ENCODE measurements at places on chromosomes 4 and X.

DNA sequence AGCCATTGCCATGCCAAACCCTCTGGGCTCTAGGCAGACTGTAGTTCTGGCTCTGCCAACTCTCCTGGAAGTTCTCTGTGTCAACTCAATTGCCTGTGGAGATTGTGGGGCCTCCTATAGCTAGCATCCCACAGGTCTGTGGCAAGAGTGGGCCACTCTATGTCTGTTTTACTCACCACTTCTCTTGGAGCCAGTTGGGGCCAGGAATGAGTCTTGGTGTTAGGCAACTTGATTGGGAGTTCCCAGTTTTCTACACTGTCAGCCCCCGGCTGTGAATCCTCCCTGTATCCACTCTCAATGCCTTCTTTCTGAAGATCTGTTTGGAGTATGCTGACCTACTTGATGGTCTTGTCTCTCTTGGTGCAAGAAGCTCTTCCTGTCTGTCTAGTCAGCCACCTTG, 48.2 kb upstream of the EPGN start:
- DNase-seq: no peak

- no peak for DNase-seq
Observed at GRCh38 chr4:21211846-21212245, 511.6 kb downstream of the PACRGL start.

DNA sequence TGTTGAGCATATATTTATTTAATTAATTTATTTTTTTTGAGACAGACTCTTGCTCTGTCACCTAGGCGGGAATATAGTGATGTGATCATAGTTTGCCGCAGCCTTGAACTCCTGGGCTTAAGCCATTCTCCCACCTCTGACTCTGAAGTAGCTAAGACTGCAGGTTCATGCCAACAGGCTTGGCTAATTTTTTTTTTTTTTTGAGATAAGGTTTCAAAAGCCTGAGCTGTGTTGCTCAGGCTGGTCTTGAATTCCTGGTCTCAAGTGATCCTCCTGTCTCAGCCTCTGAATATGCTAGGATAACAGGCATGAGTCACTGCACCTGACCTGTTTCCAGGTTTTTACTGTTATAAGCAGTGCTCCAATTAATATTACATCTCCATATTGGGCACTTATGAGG, 4.8 kb downstream of the ADD1 start:
- DNase-seq: no peak

GRCh38 chrX:14038375-14039085, 8.8 kb upstream of the GEMIN8 start:
- no peak for DNase-seq

DNA sequence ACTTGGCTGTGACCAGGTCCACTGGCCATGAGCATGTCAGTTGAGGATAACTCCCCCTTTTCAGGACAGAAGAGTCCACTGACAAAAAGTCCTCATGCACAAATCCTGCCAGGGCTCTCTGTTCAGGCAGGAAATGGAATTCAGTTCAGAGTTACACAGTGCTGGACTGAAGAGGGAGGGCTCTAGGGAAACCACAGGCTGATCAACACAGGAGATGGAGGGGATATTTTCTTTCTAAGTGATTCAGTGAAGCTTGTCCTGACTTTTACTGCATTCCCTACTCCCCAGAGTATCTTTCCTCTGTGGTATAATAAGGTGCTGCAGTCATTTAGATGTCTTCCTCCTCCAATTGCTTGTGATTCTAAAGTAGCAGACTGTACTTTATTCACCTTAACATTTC, 335.5 kb upstream of the IGFBP7 start:
- DNase-seq: no peak

GRCh38 chr4:125828346-125828745, 513.6 kb downstream of the FAT4 start:
- DNase-seq: no peak

- DNase-seq: no peak
Observed at GRCh38 chr4:63786171-63786570, 623.1 kb downstream of the TECRL start.

DNA sequence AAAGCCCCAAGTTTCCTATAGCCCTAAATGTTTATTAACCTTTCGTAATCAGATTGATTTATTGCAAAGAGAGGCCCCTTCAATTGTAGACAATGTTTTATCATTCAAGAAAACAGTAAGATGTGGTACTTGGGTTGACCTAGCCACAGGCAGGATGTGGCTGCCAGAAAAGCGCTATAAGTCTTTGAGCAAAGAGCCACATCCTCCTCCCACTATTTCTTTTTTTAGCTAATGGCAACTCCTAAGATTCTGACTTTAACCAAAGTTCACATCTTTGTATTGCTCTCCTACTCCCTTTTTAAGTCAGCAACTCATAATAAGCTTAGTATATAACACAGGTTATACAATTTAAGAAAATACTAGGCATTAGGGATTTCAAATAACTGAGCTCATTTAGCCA, 70.7 kb upstream of the PPP3CA start:
- no peak for DNase-seq

- no peak for DNase-seq
Observed at GRCh38 chr4:32485956-32486355, 1765.8 kb downstream of the PCDH7 start.

DNA sequence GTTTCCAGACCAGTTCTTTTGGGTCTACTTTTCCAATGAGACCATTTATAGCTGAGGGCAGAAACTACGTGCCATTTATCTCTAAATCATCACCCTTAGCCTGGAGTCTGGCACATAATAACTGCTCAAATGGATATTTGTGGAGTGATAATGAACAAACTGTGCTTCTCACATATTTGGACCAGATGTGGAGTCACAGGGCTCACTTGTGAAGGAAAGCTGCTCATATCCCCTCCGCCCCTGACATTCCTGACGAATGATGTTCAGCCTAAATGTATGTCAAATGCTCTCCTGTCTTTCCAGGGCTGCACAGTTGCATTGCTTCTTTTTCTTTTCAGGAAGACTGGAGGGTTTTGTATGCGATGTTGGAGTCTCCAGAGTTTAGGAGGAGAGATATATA, 110.1 kb downstream of the GBA3 start:
- DNase-seq: no peak

DNA sequence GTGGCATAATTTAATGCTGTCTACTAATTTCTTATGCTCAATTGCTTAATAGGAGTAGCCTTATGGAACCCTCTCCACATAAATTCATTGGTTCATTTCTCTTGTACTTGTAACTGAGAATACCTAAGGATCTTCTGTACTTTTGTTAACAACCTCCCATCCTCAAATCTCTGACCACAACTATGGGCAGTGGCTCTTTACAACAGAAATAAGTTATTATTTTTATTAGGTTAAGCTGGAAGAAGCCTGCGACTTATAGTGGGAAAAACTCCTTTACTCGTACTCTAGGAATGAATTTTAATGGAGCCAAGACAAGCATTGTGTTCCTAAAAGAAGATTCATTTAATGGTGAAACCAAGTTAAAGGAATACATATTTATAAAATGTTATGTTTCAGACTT, 337.1 kb upstream of the CTSO start:
- DNase-seq: no peak

GRCh38 chrX:102784550-102784949, 64.0 kb downstream of the GPRASP3 start:
- DNase-seq: no peak

DNA sequence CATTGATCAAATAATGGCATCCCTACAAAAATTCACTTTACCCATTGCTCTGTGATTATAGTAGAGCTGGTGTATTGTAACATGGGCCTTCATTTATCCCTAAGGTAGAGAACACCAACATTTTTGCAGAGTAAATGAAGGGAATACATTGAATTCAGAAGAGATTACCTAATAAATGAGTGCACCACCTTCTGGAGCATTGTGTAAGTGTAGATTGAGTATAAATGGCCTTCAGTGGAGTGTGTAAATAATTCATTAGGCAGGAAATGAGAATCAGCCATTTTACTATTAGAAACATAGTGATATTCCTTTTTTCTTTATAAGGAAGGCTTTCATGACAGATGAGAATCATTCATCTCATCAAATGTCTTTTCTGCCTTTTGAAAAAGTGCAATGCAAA, 155.8 kb downstream of the FAM47B start:
- DNase-seq: no peak

DNA sequence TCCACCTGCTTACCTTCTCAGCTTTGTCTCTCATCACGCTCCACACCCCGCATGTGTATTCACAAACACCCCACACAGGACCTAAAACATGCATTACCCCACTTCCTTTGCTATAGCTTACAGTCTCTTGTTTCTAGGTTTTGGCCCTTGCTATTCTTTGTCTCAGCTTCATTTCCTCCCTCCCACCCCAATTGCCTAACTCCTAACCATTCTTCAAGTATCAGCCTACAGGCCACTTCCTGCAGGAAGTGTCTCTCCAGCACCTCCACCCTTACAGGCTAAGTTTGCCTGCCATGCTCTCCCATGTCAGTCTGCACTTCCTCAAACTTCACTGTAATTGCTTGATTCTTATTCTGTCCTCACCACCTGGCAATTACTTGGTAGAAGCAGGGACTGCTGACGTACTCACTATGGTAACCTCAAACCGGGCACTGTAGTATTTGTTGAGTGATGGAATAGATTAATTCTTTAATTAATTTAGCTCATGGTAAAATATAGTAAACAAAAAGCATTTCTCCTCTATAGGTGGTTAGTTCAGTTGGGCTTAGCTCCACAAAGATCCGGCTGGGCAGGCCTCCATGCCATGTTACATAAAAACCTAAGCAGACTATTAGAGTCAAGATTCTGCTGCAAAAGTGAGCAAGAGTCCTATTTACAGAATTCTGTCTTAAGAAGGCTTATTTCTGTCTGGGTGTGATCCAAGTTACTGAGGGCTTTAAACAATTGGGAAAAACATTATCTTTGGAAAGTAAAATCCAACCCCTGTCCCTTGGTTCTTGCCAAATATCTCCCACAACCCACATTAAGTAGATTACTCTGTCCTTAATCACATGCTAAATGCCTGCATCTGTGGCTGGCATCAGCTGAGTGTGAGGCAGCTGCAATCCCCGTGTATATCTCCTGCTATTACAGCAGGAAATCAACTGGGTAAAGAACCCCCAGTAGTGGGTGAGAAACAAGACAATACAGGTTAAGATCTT, 124.7 kb upstream of the CPEB2 start:
- no peak for DNase-seq

DNA sequence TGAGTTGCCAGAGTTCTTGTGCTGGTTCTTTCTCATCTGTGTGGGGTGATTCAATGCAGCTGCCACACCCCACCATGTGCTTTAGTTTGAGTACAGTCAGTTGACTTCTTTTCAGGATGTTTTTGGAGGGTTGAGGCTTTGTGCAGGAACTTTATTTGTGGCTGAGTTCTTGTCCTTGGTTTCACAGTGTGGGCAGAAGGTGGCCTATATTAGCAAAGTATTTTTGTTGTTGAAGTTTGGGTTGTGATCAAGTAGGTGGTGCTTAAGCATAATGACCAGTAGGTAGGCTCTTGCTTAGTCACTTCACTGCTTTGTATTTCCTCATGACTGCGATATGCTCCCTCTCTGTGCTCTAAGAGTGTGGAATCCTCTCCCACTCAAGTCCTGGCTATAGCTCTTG, 80.3 kb downstream of the ARHGAP24 start:
- DNase-seq: no peak

GRCh38 chrX:54306379-54306778, 51.5 kb downstream of the WNK3 start:
- no peak for DNase-seq

DNA sequence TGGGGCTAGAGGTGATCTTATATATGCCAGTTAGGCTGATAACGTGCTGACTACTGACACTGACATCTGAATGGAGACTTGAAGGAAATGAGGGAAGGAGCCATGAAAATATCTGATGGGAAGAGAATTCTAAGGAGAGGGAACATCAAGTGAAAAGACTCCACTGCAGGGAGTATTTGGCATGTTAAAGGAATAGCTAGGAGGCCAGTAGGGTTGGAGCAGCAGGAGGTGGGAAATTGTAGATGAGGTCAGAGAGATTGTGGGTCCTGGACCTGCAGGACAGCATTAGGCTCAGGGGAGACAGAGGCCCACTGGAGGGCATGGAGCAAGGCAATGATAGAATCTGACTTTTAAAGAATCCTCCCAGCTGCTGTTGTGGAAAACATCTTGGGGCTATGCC, 55.8 kb upstream of the NSUN7 start:
- no peak for DNase-seq

- DNase-seq: no peak
Observed at GRCh38 chr4:172095161-172095560, 282.0 kb downstream of the GALNTL6 start.

DNA sequence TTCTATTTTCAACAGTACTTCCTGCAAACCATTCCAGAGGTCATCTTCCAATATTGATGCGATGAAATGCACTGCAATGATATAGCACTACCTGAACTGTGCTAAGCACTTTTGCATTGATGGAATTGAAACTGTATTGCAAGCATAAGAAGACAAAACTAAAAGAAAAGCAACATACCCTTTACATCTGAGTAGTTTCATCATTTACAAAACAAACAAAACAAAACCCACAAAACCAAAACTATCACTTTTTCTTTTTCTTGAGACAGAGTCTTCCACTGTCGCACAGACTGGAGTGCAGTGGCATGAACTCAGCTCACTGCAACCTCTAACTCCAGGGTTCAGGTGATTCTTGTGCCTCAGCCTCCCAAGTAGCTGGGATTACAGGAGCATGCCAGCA, 120.1 kb upstream of the NAP1L5 start:
- DNase-seq: no peak

- DNase-seq: no peak
Observed at GRCh38 chr4:14415146-14415545, 587.1 kb upstream of the CPEB2 start.

- no peak for DNase-seq
Observed at GRCh38 chr4:169033660-169034059, 23.6 kb upstream of the CBR4 start.

GRCh38 chr4:107202744-107203143, 166.6 kb upstream of the DKK2 start:
- DNase-seq: no peak

DNA sequence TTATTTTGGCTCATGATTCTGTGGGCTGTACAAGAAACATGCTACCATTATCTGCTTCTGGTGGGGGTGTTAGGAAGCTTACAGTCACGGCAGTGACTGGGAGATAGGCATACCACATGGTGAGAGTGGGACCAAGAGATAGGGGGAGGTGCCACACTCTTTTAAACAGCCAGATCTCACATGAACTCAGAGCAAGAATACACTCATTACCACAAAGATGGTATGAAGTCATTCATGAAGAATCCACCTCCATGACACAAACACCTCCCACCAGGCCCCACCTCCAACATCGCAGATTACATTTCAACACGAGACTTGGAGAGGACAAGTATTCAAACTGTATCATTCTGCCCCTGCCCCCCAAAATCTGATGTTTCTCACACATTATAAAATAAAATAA, 2396.7 kb downstream of the PCDH7 start:
- DNase-seq: no peak
